Epithelial cell of esophagus (primary cell): ENCODE measurements at places on chromosomes 4 and X.

DNA sequence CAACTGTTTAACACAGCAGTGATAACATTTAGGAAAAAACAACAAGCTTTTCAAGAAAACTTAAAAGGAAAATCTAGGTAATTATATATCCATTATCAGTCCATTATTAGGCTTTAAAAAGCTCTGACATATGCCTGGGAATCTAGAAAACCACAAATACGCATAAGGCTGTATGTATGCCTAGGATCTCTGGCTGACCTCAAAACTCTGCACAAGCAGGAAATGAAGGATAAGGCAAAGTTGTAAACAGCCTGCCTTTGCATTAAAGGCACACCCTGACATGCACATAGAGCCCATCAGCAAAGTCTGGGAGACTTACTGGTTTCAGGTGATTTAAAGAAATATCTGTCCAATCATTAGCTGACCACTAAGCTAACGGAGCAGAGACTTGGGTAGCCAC is 14.0 kb downstream of the TIMP1 start:
- DNase-seq = no peak

DNA sequence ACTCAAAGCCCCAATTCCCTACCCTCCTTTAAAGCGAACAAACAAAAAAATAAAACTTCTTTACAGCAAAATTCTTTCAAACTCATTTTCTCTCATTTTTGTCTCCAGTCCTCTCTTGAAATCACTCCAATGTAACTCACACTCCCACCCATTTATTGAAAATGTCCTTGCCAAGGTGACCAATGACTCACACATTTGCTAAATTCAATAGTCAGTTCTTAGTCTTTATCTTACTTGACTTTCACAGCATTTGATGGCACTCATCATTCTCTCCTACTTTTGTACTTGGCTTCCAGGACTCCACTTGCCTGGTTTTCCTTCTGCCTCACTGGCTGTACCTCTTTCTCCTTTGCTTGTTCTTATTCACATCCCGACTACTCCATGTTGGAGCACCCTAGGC is 19.9 kb downstream of the CC2D2A start:
- DNase-seq = no peak

- no peak for DNase-seq
Measured at GRCh38 chr4:182698212-182698611, 219.0 kb downstream of the DCTD start.

- peak; percentile 16 for DNase-seq
Measured at GRCh38 chrX:132375941-132376340, 112.9 kb downstream of the MBNL3 start.

DNA sequence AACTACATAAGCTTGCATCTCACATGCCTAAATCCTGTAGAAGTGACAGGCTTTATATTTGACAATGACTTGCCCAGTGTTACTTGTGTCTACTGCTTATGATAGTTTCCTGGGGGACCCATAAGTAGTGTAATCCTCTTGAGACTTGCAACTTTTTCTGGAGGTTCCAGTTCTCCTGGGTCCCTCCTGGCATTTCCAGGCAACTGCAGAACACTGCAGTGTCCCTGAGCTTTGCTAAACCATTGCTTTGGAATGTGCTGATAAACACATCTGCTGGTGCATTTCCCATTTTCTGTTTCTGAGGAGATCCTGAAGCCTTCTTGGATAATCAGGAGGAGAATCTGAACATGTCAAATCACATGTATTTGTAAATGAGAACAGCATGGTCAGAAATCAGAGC is 82.0 kb downstream of the ANOS1 start:
- DNase-seq = no peak

- peak; percentile 14 for DNase-seq
Measured at GRCh38 chr4:185011408-185011807, 6.9 kb upstream of the HELT start.

DNA sequence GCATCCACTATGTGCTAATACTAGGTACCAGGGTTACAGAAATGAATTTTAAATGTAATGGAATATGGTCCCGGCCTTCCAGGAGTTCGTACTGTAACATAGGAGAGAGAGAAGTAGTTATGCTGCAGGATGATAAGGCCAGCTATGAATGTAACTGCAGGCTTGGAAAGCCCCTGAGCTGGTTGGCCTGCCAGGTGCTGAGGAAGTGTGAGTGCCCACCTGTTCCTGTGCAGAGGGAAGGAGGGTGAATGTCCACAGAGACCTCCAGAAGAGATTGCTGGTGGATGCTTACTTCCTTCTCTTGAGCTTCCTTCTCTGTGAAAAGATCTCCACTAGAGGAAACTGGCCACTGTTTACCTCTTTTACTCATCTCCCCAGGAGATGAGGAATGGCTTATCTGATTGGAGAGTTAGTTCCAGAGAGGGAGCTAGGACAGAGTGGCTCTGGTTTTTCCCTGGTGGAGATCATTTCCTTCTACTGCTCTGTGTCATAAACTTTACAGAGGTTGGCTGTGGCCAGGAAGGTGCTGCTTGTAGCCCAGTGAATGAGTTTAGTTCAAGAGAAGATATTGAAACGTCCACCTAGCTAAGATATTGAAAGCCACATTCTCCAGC is 114.0 kb upstream of the LNX1 start:
- DNase-seq = no peak

- DNase-seq = peak; percentile 87
Measured at GRCh38 chr4:168831919-168832762, 177.9 kb downstream of the CBR4 start.

DNA sequence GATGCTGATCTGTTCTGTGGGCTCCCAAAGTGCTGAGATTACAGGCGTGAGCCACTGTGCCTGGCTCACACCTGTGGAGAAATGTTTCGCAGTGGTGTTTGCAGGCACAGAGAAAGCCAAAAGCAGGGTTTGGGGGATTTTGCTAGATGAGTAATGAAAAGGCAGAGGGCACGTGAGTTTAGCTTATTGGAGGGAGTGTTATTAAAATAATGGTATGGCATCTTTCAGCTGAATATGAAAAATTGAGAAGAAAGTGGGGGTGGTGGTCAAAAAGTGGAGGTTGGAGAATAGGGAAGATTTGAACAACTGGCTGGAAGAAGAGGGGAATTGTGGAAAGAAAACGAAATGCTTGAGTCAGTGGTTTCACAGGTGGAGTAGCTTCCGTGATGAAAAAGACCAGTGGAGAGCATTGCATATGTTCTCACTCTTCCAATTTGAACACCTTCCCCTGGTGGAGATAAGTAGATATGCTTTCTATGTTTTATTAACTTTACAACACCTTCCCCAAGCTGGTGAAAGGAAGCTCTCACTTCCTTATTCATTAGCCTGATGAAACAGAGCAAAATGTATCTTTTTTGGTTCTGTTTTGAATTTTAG is 1.1 kb upstream of the CHST7 start:
- peak; percentile 12 for DNase-seq

GRCh38 chrX:101708163-101708562 is 48.5 kb upstream of the ARMCX2 start:
- no peak for DNase-seq

DNA sequence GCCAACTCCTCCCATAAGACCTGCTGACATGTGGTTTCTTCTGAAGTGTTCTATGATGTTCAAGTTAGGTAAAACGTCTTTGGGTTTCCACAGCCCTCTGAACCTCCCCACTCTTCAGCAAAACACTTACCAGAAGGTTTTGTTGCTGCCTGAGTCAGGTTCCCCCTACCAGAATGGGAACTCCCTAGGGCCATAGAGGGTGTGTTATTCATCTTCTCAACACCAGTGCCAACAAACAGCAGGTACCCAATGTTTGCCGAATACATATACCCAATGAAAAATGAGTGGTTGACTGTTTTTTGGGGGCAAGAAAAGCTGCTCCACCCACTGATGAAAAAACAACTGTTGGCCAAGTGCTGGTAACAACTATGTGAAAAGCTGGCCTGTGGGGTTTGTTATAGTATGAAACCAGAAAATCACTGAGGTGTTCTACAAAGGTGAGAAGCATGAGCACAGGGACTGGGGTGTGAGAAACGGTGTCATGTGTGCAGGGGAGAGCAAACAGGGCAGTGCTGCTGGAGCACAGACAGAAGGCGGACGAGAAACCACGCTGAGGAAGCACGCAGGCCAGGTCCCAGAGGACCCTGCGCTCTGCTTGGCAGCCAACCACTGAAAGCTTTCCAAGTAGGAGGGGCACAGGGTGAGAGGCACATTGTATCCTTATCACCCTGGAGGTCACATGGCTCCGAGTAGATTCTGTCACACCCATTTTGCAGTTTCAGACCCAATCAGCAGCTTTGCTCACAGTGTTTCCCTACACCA is 28.8 kb downstream of the ATP8A1 start:
- DNase-seq = no peak

- DNase-seq = peak; percentile 75
Measured at GRCh38 chrX:65985922-65986588, 53.8 kb downstream of the VSIG4 start.

- DNase-seq = no peak
Measured at GRCh38 chr4:120850018-120850599, 72.4 kb downstream of the PRDM5 start.

DNA sequence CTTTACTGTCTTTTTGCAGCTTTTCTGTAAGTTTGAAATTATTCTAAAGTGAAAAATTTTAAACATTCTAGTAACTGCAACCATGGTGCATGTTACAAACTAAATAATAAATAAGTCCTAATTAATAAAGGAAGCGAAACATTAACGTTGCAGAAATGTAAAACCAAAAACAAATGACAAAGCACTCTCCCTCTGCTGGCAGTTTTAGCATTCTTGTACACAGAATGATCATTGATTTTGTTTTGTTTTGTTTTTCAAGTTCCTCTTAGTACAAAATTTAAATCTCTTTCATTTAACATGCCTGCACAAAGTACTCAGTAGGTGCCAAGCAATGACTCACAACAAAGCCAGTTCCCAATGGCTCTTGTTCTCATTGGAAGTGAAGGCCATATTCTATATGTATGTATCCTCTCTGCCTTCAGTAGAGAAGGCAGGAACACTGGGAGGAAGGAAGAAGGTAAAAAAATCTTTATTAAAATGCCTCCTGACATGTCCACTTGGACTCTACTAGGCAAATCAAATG is 13.7 kb upstream of the TMSB4X start:
- peak; percentile 70 for DNase-seq

DNA sequence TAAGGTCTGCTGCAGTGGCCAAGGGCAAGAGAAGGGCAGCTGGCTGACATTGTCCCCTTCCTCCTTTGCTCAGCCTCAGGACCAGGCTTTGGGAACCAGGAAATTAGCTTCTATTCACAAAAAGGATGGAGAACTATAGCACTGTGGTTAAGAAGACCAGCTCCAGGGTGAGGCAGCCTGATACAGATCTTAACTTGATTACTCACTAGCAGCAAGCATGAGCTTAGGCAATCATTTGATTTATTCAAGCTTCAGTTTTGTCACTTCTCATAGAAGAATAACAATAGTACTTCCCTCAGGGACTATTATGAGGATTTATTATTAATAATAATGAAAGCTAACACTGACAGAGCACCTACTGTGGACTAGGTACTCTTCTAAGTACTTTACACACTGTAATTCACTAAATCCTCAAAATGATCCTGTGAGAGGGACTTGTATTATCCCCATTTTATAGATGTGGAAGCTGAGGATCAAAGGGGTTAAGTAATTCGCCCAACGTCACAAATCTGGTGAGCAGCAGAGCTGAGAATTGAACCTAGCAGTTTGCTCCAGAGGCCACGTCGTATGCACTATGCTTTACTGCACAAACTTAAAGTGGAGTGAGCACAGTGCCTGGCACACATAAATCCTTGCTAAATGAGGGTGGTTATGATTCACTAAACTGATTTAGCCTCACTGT is 130.4 kb upstream of the PAK3 start:
- DNase-seq = peak; percentile 25

DNA sequence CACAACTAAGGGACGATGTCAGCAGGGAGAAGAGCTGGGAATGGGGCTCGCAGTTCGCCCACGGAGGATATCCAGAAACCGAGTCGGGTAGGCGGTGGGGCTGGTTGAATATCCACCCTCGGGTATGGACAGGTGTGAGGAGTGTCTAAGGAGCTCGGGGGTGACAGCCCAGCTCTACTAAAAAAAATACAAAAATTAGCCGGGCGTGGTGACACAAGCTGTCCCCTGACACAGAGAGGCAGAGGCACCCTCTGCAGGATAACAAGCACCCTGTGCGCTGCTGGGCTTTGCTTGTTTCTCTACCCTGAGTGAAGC is 12.2 kb upstream of the ASMTL start:
- DNase-seq = no peak

GRCh38 chr4:108049406-108049805 is 59.7 kb downstream of the HADH start:
- DNase-seq = no peak

DNA sequence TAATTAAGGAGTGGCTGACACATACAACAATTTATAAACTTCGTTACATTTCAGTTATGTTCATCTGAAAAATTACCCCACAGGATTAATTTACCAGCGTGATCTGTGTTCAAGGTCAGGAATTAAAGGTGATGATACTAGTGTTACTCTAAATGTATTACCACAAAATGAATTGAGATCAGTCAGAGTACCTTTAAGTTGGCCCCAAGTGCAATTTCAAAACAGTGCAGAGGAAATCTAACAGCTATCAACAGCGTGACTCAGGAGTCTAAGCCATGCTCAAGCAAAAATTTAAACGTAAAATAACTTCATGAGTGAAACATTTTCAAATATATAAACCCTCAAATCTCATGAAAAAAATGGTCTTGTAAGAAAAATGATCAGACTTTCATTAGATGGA is 18.7 kb downstream of the ANTXR2 start:
- no peak for DNase-seq

DNA sequence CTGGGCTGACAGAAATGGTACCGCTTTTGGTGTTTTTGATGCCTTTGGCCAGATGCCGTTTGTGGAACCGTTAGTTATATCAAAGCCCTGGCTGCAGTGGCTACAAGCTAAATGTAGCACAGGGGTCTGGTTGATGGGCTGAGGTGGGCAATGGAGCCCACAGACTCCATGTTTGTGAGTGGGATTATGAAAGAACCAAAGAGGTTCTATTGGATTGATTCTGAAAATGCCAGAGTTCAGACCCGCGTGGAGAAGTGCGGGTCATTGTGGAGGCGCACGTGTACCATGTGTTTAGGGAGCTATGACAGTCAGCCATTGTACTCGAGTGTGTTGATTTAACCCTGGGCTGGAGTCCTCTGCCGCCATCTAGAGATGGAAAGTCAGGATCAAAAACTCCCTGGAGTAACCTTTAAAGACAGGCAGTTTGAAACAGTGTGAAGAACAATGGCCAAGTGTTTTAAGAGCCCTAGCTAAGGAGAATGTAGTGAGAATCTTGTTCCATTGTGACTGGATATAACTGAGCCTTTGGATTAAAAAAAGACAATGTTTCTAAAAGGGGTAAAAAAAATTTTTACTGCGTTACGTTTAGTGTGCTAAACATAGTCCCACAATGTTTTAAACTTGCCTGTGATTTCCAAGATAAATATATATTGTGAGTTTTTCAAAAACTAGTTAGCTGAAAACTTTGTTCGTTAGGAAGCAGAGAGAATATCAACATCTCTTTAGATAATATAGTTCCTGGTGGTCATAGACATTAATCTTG is 12.7 kb downstream of the ART3 start:
- peak; percentile 81 for DNase-seq
